ENCODE measurements at places on chromosomes 11 and 22. TPM values are rescaled to one million over a fixed set of nuclear protein-coding genes. Genes with fewer than 3 reads are reported as not detected.

The NRXN2 gene
- total RNA-seq, result 0.83 TPM

DNA sequence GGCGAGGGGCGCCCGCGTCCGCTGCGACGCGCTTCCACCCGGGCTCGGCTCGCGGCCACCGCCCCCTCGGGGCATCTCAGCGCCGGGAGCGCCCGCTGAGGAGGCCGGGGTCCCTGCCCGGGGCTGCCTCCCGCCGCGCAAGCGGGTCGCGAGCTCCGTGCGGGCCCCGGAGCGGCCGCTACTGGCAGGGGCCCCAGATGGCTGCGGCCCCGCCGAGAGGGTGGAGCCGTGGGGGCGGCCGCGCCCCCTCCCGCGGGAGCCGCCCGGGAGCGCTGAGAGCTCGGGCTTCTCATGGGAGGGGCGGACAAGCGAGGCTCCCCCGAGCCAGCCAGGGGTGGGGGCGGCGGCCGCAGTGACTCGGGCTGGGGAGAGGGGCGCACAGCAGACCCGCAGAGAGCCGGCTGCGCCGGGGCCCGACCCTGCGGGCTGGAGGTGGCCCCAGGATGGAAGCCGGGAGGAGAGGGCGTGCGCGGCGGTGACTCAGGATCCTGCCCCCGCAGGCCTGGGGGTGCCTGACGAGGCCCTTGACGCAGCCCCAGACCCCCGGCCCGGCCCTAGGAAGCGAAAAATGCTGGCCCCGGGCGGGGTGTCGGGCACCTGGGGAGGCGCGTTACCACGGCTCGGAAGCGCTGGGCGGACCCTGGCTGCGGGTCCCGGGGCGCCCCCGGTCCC is 603 bp upstream of the ZFTA start:
- peak; percentile 34 for ATAC-seq

GRCh38 chr11:125155100-125155444 is 9.5 kb upstream of the PKNOX2 start:
- no peak for ATAC-seq

GRCh38 chr11:60459345-60459744 is 3.7 kb downstream of the MS4A1 start:
- no peak for ATAC-seq

DNA sequence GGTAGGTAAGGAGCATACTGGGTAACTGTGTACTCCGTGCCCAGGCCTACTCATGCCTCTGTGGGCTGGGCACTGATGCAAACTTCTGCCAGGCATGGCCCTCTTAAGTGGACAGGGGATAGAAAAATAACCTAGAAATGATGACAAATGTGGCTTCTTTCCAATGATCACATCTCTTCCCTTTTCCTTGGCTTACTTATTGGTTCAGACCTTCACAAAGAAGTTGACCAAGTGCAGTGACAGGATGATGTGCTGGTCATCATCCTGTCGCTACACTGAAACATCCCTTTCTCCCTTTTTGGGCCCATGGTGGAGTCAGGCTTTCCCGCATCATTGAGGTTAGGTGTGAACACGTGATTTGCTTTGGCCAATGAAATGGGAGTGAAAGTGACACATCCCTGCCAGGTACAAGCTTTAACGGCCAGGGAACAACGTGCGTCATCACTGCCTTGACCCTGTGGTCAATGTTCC is 31.8 kb upstream of the APOBEC3A start:
- no peak for ATAC-seq

The SLC22A6 gene
- total RNA-seq, result not detected
